ENCODE measurements at places on chromosomes 16 and 17.

DNA sequence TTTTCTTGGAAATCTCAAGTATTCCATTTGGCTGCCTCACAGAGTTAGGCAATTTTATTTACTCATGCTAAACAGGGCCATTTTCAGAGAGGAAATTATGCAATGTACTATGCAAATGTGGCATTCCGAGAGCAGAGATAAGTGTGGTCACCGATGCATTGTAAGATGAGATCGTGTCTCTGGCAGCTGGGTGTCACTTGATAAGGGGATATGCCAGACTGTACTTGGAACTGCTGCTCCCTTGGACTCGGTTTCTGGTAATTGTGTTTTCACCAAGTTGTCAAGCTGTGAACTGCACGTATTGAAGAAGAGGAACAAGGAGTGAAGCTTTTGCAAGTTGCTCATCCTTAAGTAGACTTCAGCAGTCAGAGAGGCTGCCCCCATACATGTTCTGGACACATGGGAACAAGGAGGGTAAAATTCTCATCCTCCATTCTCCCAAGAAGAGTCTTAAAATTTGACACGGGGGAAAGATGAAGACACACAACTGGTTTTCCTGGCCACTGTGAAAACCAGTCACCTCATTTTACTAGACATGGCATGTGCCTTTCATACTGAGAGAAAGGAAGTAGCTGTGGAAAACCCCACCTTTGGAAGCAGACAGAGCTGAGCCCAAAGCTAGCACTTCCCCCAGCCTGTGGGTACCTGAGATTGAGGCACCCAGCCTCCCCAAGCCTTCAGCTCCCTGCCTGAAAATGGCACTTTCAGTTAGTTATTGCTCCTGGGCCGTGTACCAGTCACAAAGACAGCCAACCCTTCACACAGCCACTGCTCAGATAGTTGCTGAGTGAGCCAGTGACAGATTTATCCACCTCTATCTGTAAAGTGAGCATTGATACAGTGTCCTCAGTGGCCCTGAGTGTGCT, 150.7 kb downstream of the SOCS1 start:
- peak; percentile 85 for DNase-seq

DNA sequence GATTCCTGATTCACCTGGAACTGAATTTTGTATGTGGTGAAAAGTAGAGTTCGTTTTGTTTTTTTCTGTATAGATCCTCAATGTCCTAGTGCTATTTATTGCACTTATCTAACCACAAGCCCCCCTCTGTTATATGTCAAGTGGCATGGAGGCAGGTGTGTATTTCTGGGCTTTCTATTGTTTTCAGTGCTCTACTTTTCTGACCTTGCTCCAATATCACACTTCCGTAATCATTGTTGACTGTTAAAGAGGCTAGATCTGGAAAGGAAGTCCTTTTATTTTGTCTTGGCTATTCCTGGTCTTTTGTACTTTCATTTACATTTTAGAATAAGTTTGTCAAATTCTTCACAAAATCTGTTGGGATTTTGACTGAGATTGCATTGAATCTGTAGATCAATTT, 26.8 kb upstream of the FBXO47 start:
- DNase-seq = no peak

DNA sequence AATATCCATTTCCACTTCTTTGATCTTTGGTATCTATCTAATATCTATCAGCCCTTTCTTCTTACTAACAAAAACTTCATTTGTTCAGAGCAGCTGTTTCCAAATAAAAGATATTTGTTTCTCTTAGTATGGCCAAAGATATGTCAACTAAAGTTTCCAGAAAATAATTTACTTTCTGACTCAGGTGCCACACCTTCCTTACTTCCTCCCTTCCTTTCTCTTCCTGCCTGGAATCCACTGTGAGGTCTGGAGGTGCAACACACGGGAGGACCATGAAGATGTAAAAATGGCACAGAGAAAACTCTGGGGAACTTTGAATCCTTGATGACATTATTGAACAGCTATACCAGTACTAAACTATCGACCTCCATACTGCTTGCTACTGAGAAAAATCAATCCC, 14.0 kb downstream of the MED13 start:
- peak; percentile 6 for DNase-seq

- DNase-seq = no peak
Measured at GRCh38 chr17:74404218-74404617, 27.7 kb upstream of the GPRC5C start.

DNA sequence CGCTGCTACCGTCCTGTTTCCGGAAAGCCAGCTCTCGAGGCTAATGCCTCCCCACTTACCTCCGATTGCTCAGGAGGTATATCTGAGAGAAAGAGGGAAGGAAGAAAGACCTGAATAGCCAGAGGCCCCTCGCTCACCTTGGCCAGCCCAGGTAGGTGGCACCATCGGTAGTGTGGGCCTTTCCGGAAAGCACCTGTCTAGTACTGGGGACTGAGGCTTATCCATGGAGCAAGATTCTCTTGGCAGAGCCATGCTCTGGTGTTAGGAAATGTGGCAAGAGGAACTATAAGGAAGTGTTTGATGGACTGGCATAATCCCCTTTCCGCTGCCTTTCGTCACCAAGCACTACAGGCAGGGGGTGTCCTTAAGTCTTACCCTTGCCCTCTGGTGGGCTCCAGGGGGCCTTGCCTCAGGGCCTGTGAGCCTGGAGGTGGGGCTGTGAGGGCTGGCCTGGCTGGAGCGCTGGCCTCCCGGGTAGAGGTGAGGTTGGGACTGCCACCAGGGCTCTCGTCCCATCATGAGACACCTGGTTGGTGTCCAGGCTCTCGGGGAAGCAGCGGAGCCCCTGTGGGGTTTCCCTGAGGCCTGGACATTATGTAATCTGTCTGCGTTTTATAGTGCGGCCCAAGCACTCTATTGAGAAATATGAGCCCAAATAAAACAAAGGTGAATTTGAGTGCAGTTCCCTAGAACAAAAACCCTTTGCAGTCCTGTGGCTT, 2.9 kb downstream of the CMIP start:
- no peak for DNase-seq

DNA sequence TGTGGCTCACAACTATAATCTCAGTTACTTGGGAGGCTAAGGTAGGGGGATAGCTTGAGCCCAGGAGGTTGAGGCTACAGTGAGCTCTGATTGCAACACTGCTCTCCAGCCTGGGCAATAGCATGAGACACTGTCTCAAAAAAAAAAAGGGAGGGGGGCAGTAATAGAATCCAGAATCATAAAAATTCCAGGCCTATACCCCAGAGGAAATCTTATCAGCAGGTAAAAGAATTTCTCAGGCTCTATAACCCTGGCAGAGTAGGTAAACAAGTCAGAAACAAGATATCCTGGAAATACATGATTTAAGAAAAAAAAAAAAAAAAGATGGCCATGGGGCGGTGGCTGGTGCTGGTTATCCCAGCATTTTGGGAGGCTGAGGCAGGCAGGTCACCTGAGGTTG, 12.9 kb downstream of the SPAG9 start:
- no peak for DNase-seq

DNA sequence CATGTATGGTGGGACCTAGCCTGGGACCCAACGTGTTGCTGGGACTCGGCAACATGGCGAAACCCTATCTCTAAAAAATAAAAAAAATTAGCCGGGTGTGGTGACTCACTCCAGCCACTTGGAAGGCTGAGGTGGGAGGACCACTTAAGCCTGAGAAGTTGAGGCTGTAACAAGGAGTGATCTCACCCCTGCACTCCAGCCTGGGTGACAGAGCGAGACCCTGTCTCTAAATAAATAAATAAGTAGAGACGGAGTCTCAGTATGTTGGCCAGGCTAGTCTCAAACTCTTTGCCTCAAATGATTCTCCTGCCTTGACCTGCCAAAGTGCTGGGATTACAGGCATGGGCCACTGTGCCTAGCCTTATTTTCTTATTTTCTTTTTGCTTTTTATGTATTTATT, 10.1 kb upstream of the CNP start:
- no peak for DNase-seq

GRCh38 chr17:8662973-8663372, 32.4 kb upstream of the MYH10 start:
- DNase-seq = no peak

- DNase-seq = no peak
Measured at GRCh38 chr17:83178533-83179304, 99.3 kb downstream of the METRNL start.

DNA sequence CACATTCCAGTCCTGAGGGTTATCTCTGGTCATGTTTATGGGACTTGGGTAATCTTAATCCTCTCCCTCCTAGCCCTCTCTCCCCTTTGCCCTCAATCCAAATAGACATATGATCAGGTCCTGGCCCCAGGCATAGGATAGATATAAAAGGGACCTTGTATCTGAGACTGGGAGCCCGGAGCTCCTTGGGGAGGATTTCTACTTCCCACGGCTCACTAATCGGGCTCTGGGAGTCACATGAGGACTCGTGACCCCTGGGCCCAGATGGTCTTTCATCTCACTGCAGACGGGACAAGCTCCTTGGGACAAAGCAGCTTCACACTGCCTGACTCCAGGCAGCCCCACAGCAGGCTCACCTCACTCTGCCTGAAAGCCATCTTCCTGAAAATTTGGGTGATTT, 57.8 kb upstream of the LYRM9 start:
- DNase-seq = no peak

GRCh38 chr17:28335959-28336871, 654 bp downstream of the TNFAIP1 start:
- peak; percentile 93 for DNase-seq

GRCh38 chr16:89759746-89760340, 38.5 kb downstream of the ZNF276 start:
- no peak for DNase-seq

- no peak for DNase-seq
Measured at GRCh38 chr17:5899496-5900195, 170.5 kb upstream of the WSCD1 start.

- DNase-seq = peak; percentile 78
Measured at GRCh38 chr17:39229274-39229913, 3.6 kb upstream of the STAC2 start.

DNA sequence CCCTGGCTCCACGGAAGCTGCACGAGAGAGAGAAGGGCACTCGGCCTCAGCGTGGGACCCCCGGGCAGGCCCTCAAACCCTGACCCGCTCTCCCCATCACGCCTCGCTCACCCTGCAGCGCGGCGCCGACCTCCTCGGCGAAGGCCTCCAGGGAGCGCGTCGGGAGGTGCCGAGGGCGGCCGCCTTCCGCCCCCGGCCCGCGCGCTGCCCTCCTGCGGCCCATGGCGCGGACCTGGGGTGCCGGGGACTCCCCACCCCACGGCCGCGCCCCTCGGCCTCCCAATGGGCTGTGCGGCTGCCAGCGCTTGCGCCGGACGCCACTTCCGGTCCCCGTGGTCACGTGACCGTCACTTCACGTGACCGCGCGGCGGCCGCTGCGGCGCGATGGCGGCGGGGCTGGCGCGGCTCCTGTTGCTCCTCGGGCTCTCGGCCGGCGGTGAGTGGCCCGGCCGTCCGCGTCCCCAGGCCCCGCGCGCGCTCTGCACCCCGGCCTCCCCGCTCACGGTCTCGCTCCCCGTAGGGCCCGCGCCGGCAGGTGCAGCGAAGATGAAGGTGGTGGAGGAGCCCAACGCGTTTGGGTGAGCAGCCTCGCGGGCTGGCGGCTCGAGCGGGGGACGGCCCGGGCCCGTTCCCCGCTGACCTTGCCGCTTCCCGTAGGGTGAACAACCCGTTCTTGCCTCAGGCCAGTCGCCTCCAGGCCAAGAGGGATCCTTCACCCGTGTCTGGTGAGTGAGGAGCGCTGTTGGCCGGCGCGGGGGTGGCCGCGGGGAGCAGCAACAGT, at the start of the genes GNPTG and TSR3:
TSS of gene GNPTG (plus strand) at position 350 of the 781 bp plus-strand sequence. CDS start at position 385, 35 bp downstream.
TSS of gene TSR3 (minus strand) at position 297 of the 781 bp plus-strand sequence. CDS start at position 223, 74 bp downstream.
- DNase-seq = peak; percentile 68

- no peak for DNase-seq
Measured at GRCh38 chr17:10031127-10031526, 126.1 kb upstream of the RCVRN start.

- no peak for DNase-seq
Measured at GRCh38 chr16:85778873-85779272, 20.5 kb downstream of the EMC8 start.

GRCh38 chr17:16909472-16910246, 62.3 kb downstream of the TNFRSF13B start:
- no peak for DNase-seq

GRCh38 chr17:70702683-70703255, 533.4 kb downstream of the KCNJ2 start:
- DNase-seq = no peak

GRCh38 chr17:40900809-40901356, 15.8 kb upstream of the KRT20 start:
- DNase-seq = no peak

- peak; percentile 68 for DNase-seq
Measured at GRCh38 chr17:74981979-74982662, 5.3 kb upstream of the CDR2L start.

DNA sequence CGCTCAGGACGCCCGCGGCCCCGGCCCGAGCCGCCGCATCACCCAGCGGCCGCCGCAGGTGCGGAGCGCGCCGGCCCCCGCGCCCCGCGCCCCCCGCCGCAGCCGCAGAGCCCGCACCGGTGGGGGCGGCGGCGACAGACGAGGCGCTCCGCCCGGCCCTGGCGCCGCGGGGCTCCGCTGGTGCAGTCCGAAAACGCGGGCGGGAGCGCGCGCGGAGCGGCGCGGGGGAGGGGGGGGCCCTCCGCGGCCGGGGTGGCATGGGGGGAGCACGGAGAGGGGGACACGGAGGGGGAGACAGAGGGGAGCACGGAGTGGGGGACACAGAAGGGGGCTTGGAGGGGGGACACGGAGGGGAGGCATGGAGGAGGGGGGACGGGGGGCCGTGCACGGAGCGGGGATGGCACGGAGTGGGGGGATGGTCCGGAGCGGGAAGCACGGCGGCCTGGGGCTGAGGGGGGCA, at the start of gene AATK:
TSS of gene AATK (minus strand) at position 189 of the 460 bp plus-strand sequence. CDS start 229 bp downstream, outside the sequence.
- no peak for DNase-seq

DNA sequence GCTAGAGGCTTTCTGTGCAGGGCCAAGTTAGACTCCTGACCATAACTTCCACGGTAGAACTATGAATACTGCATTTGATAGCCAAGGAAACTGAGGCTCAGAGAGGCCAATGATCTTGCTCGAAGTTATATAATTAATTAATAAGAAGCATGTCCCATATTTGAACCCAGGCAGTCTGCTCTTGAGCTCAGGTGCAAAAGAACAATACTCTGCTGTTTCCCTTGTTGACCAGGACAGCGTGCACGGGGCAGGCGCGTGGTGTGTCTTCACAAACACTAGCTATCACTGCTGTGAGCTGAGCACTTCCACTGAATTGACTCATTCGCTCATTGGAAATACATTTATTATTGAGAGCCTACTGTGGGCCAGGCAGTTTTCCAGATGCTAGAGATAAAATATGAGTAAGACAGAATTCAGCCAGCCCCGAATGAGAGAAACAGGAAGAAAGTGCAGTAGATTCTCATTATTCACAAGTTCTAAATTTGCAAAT, 1.6 kb downstream of the CHD9 start:
- no peak for DNase-seq

DNA sequence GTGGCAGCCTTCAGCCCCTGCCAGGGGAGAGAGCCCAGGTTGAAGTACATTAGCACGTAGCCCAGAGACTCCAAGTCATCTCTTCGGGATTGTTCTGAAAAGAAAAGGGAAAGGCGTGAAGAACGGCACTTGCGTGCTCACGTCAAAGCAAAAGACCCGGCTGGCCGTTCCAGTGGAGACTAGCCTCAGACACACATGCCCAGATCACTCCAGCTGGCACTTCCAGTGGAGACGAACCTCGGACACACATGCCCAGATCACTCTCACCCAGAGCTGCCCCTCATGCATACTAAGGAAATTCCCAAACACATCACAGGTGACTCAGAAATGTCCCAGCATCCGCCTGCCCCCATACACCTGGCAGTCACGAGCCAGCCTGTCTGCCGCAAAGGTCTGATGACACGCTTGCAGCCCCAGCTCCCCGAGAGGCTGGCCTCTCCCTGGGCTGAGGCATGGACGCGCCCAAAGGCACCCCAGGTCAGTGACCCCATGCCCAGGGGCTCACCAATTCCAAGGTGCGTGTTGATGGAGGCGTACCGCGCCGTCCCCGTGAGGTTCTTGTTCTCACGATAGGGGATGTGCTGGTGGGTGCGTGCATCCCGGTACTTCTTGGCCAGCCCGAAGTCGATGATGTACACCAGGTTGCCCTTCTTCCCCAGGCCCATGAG, 20.9 kb downstream of the CSNK1D start:
- DNase-seq = no peak
